Astrocyte (in vitro differentiated cells and primary cell): ENCODE measurements at places on chromosomes 11 and 22. TPM values are rescaled to one million over a fixed set of nuclear protein-coding genes. Genes with fewer than 3 reads are reported as not detected.

PITPNB gene
- total RNA-seq: 90.0 and 90.6 TPM in 2 replicates

- no peak for DNase-seq
Measured at GRCh38 chr22:36991206-36991605, 28.0 kb downstream of the TST start.

- DNase-seq: peak; percentile 14
Measured at GRCh38 chr22:17575151-17575550, 11.9 kb downstream of the SLC25A18 start.

DNA sequence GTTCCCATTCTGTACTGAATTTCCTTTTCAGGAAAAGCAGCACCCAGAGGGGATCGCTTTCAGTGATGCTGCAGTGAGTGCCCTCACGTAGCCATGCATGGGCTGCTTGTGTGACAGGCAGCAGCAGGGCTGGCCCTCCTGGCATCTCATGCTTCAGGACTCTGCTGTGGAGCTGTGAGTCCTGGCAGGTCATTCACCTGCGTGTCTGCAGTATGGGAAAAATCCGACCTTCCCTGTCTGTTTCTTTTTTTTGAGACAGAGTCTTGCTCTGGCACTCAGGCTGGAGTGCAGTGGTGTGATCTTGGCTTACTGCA, 13.4 kb downstream of the GLB1L2 start:
- DNase-seq: no peak

SYT12 gene
- 0.34 and 0.62 TPM in 2 replicates for total RNA-seq

- peak; percentile 22 for DNase-seq
Measured at GRCh38 chr11:60899046-60899936, 7.1 kb downstream of the PRPF19 start.

DNA sequence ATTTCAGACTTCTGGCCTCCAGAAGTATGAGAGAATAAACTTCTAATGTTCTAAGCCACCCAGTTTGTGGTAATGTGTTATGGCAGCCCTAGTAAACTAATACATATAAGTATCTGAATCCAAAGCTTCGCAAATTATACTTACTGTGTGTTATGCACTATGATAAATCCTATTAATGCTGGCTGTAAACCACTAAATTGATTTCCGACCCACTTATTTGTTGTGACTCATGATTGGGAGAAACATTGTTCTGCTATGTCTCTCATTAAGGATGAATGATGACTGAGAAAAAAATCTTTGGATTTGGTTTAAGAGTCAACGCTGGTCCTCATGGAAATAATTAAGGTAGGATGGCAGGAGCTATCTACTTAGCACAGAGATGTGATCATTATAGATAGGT, 62.0 kb downstream of the FZD4 start:
- no peak for DNase-seq

DNA sequence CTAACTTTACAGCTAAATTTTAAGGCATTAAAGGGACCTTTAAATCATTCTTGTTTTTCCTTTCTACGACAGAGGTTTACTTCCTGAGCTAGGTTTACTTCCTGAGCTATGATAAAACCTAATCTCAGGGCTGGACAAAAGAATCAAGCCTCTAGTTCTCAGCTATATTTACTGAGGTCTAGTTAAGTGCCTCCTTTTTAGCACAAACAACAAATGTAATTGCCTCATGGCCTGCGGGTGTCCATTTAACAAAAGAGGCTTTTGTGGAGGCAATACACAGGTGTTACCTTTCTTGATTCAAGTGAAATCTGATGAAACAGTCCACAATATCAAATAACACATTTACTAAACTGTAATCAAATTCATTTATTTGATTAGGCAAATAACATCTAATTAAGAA, 67.3 kb downstream of the IMMP1L start:
- DNase-seq: no peak

DNA sequence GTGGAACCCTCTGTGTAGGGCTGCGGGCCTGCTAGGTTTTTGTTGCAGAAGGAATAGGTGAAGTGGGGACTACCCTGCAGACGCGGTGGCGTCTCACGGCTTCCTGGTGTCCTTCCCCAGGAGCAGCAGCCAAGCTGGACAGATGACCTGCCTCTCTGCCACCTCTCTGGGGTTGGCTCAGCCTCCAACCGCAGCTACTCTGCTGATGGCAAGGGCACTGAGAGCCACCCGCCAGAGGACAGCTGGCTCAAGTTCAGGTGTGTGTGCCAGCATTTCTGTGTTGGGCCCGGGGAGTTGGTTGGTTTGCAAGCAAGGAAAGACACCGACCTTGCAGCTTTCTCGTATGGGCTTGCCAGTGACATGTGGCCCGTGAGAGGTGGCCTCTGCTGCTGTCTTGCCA, 15.3 kb downstream of the TAB1 start:
- no peak for DNase-seq

DNA sequence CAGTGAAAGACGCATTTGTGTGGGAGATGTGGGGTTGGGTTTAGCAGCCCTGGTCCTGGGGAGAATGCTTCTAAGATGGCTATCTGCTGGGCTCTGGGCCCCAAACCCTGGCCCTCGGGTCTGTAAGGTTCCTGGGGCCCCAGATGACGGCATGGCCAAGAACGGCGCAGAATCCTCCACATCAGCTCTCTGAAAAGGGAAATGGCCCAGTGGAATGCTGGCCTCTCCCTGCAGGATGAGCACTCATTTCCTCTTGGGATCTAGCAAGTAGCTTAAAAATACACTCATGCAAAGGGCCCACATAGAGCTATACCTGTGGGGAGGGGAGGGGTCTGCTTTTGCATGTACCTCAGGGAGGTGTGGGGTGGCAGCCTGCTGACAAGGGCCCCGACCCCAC, 37.5 kb upstream of the LINC01488 start:
- no peak for DNase-seq

GRCh38 chr11:46889689-46890475, 28.5 kb downstream of the LRP4 start:
- DNase-seq: peak; percentile 26

KRTAP5-7 gene
- total RNA-seq: not detected in 2 replicates

GRCh38 chr11:10304495-10305261, at the start of gene ADM:
TSS of gene ADM (plus strand) at chr11:10305073. CDS start at chr11:10305701, 628 bp downstream.
- no peak for DNase-seq

DNA sequence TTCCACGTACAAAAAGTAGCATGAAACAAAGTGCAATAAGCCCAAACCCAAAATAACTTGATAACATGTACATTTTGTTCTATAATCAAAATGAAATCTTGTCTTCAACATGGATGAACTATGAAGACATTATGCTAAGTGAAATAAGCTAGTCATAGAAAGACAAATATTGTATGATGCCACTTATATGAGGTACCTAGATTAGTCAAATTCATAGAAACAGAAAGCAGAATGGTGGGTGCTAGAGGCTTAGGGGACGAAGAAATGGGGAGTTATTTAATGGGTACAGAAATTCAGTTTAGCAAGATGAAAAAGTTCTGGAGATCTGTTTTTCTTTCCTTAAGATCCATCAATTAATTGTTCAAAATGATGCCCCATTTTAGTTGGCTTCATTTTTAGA, 7.5 kb downstream of the PGM2L1 start:
- no peak for DNase-seq

- DNase-seq: no peak
Measured at GRCh38 chr22:24043958-24044357, 32.9 kb downstream of the CABIN1 start.

DNA sequence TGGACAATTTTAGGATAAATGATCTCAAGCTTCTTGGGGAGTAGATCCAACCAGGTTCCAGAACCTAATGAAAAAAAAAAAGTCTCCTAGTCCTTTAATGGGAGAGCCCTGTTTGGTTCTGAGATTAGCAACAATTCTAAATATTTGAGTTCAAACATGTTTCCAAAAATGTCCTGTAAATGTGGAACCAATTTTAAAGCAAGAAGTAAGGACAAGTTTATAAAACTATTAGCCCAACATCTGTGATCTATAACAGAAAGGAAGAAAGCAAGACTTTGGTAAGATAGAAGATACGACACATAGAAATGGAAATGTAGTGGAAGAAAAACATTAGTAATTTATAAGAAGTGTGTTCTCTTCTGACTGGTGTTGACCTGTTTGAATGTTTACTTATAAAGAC, 79.7 kb upstream of the SLC5A12 start:
- DNase-seq: no peak

DNA sequence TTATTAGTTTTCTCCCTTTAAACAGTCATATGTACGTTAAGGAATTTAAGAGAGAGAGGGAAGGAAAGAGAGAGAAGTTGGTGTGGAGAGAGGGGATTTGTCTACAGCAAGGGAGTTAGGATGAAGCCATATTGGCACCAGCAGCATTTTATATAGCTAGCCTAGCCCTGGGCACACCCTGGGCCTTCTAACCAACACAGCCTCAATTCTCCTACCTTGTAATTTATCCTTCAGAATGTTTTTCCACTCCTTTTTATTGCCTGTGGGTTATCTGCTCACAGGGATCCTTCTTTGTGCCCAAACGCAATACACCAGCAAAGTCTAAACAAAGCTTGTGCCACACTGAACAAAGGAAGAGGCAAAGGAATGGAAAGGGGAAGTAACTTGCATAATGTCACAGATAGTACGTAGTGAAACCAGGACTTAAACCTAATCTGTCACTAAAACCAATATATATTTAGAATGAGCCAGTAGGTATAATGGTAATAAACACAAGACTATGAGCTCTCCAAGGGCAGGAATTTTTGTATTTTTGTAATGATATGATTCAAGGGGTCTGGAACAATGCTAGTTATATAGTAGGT, 613.8 kb upstream of the TENM4 start:
- DNase-seq: no peak

GRCh38 chr11:77379253-77379652, 77.8 kb upstream of the GDPD4 start:
- peak; percentile 63 for DNase-seq

MS4A3 gene
- not detected in 2 replicates for total RNA-seq

SGSM1 gene
- total RNA-seq: 0.05 TPM in 1 of 2 replicates, not detected in the other

CDC42BPG gene
- total RNA-seq: 2.0 and 4.6 TPM in 2 replicates

GRCh38 chr11:29984544-29984943, 32.3 kb downstream of the KCNA4 start:
- no peak for DNase-seq

DNA sequence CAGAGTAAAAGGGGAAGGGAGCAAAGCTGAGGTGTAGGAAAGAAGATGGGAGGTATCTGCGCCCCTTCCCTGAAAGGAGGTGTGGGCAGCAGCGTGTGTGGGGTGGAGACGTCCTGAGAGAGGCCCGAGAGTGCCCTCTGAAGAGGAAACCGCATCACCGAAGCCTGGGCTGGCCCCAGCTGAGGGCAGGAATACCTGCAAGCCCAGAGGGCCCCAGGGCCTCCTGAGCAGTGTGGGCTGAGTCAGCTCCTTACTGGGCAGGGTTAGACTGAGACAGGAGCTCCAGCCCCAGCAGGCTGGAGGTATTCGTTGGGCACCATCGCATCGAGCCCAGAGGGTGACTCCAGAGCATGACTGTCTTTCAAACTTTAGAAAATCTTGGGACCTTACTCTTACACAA, 534.0 kb upstream of the B3GAT1 start:
- DNase-seq: no peak

DNA sequence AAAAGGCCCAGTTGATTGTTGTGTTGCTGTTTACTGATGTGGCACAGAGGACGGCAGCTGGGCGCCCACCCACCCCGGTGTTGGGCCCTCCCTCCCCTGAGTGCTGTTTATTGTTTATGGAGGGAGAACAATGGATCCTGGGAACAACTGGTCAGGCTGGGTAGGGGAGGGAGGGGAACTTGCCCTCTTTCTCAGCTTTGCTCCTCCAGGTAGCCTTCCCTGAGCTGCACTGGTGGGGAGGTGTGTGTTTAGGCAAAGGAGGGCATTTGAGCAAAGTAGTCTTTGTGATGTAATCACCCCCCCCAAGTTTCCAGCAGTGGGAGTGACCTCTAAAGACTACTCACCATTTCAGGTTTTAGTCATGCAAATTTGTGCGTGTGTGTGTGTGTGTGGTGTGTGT, 1035.3 kb downstream of the NTM start:
- DNase-seq: no peak

DNA sequence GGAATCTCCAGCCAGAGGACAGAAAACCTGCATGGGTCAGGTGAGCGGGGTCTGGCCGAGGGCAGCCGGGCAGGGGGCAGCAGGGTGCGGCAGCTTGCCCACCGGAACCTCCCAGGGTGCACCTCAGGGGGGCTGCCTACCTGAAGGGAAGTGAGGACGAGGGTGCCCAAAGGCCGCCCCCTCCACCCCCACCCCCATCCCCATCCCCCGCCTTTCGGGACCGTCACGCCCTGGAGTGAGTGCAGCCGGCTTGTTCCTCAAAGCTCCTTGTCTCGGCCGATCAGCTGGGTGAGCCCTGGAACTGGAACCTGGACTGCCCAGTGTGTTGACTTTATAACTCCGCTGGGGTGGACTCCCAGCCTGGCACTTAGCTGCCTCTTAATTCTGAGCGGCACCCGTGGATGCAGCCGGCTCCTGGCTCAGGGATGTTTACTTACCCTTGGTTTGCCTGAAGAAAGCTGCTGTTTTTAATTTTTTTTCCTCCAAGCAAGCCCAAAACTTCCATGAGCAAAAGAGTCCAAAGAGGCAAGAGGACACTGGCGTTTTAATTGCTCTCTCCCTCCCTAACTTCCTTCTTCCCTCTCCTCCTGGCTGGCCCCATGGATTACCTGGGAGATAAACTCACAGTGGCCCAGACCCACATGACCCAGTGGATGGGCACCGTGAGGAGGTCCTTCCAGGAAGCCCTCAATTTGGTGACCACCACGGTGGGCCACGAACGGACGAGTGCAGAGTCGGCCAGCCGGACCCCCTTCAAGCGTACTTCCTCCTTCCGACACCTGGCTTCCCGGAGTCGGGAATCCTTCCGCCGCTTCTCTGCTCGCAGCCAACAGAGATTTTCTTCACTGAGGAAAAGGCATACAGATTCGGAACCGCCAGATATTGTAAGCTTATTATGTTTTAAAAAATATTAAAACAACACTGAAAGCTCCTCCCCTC, 87.8 kb upstream of the CRYBB3 start:
- DNase-seq: no peak

VPREB1 gene
- not detected in 2 replicates for total RNA-seq

DNA sequence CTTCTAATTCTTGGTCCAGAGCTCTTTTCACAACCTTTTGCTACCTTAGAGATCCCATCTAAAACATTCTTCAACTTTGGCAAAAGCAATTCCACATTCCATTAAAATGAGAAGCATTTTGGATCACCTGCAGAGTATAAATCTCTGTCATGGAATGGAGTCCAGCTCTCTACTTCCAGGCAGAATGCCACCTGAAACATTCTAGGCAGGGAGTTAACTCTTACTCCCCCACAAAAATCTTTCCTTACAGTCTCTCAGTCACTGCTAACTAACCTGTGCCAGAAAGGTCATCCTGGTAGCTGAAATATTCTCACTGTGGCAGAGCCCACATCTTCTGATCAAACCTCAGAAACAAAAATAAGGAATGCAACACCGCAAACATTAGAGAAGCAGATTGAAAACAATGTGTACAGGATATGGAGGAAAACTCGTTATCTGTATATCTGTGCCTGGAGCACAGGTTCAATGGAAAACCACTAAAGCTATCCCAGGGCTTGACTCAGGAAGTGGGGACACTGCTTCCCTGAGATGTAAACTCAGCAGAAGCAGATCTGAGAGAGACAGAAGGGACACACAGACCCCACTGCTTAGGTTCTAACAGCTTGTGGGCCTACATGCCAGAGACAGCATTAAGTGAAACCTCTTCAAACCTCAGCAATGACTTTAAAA, 78.9 kb downstream of the KCNC1 start:
- peak; percentile 79 for DNase-seq

GRCh38 chr11:128214263-128214662, 373.1 kb downstream of the ETS1 start:
- no peak for DNase-seq

GRCh38 chr11:79199729-79200354, 241.0 kb downstream of the TENM4 start:
- no peak for DNase-seq

USP2 gene
- 6.5 and 6.7 TPM in 2 replicates for total RNA-seq

CCDC90B gene
- 67.5 and 68.0 TPM in 2 replicates for total RNA-seq
